Stimulated activated CD4-positive, alpha-beta T cell treated with anti-CD3 and anti-CD28 coated beads, Interleukin-2, amount 100 ng/mL, for 48 hours (primary cell): ENCODE measurements at places on chromosomes 2 and 18.

GRCh38 chr2:211437396-211437795 lies 881.0 kb downstream of the CPS1 start:
- DNase-seq, result no peak

DNA sequence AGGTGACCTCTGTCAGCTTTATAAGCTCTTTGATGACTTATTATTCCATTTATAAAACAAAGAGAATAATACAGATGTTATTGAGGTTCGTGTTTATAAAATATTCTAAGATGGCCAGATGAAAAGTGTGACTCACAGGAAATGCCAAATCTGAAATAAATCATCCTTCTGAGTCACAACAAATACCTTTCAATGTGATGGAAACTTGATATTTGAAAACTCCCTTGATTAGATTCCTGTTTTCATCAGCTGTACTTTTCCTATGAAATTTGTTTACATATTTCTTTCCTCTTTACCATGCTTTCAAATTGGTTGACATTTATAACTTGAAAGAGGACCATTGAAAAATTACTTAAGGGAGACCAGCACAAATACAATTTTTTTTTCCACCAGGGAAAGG lies 30.6 kb upstream of the PPP1R1C start:
- DNase-seq, result no peak

DNA sequence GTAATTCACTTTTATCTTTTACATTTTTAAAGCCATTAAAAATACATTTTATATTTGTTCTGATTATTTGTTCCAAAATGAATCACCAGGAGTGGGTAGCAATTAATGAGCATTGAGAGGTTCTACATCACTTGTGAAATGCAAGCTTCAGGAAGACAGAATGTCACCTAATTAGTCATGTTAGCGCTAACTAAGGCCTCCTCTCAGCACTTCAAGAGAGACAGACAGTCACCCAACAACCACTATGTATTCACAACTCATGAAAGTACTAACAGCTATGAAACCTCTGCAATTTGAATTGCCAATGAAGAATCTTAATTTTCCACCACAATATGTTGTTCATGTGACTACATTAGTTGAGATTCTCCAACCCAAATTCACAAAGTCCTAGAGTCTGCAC lies 611.0 kb downstream of the KCNJ3 start:
- no peak for DNase-seq

GRCh38 chr2:74384051-74384450 lies 3.9 kb upstream of the DCTN1 start:
- no peak for DNase-seq

DNA sequence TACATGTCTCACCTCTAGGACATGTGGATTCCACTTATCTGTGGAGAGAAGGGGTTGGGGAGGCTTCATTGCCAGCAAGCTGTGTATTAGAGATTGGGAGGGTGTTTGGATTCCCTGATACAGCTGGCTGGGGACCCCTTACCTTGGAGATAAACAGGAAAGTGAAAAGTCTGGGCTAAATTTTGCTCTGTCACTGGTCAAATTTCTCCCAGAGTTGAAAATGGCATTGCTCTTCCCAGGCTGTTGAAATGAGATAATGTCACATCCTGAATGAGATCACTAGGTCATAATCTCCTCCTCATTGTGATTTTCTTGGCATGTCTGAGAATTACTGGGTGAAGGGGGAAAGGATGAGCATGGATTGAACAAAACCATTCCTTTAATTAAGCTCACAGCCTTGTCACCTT lies 265.0 kb upstream of the PARD3B start:
- no peak for DNase-seq

DNA sequence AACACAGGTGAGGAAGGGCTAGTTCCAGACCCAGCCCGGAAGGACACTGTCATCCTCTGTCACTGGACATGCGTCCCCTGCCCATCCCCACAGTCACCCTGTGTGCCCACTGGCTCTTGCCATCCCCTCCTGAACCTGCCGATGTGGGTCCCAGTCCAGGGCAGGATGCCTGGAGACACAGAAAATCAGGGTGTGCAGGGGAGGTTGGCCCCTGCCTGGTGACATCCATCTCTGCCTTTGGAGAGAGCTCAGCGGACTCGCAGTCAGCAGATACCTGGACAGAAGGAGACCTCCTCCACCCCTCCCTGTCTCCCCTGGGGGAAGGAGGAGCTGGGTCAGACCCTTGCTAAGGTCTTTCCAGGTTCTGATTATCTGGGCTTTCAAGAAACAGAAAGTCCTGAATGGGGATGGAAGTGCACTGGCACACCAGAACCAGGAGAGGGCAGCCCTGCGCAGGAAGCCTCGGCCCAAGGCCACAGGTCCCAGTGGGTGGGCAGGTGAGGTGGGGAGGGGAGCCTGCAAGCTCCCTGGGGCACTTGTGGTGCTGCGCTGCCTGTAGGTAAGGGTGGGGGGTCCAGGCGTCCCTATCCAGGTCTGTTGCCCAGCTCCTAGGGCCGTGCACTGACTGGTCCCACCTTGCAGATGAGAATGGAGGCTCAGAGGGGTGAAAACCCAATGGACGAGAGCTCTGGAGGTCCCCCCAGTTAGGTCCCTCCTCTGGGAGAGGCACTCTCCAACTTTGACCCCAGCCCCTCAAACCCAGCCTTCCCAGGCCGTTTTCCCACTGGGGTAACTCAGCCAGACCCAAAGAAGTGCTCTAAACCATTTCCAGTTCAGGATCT lies 9.7 kb upstream of the OTOS start:
- peak; percentile 27 for DNase-seq

DNA sequence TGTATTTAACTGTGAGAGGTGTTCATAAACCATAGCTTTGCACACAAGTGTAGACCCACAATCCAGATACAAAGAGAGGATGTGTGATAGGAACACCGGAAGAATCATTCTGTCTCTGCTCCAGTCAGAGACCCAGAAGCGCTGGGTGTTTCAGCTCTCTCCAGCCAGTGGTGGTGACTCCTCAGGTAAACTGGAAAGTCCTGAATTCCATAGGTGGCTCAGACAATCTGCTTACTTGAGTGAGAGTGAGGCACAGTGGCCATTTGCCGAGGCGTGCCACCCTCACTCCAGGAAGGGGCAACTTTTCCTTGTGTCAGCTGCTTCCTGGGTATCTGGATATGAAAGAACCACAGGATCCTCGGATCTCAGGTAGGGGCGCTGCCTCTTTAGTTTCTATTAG lies 171.5 kb downstream of the KCNS3 start:
- no peak for DNase-seq

- no peak for DNase-seq
Observed at GRCh38 chr2:235170536-235171521, 219.0 kb downstream of the SH3BP4 start.

DNA sequence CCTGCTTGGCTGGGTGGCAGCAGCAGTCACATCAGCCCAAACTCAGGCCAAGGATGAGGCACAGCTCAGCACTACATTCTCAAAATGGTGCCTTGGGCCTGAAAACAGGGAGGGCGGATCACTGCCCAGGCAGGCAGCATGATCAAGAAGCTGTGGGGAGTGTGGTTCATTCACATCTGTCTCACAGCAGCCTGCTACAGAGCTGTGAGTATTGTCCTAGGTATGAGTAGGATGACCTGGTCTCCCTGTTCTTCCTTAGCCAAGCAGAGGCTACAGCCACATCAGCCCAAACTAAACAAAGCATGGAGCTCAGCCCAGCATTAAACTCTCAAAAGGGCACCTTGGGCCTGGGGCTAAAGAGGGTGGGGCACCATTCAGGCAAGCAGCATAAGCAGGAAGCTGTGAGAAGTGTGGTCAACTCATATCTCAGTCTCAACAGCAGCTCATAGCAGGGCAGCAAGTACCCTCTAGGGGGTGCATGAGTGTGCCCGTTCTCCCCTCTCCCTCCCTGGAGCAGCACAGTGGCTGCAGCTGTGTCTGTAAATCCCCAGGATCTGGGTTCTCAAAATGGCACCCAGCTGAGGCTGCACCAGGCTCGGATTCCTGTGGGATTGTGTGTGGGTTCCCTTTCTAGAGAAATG lies 139.6 kb downstream of the TRABD2A start:
- DNase-seq, result peak; percentile 30

- DNase-seq, result no peak
Observed at GRCh38 chr18:32661486-32662299, 111.1 kb downstream of the KLHL14 start.

- no peak for DNase-seq
Observed at GRCh38 chr2:162435676-162436075, 91.7 kb downstream of the GCA start.

DNA sequence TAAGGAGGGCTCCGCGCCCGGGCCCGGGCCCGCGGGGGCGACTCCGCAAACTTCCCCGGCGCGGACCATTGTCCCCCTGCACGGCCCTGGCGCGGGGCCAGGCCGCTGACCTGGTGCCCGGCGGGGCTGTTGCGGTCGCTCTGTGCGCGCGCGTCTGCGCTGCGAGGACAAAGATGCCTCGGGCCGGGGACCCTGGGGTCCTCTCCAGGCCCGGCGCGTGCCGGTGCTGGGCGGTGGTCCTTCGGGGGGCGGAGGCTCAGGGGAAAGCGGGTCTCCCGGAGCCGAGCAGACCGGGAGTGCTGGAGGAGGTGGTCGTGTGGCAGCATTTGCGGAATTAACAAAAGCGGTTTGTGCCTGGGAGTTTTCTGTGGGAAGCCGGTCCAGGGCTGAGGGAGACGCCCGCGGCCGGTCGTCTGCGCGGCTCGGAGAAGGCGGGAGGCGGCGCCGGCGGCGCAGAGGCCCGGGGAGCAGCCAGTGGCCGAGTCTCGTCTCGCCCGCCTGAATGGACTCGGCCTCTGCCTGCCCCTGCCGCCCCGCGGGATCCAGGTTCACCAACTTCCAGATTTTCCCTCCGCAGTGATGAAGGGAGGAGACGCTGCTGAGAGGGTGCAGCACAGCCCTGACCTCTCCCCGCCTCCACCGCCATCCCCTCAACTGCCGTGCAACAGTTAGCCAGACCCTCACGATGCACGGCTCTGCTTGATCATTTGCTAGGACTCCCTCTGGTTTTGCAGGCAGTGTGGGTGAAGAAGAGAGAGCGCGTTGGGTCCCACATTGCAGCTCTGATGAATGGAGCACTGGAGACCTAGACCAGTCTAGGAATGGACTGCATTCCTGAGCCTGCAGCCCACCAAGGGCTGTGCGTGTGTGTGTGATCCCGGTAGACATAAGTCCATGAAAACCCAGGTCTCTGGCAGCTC lies 705 bp downstream of the EFR3B start:
- no peak for DNase-seq

- no peak for DNase-seq
Observed at GRCh38 chr18:13893418-13893760, 21.9 kb downstream of the MC2R start.

GRCh38 chr2:25816249-25816648 lies 62.0 kb downstream of the ASXL2 start:
- DNase-seq, result no peak

- DNase-seq, result no peak
Observed at GRCh38 chr2:149223472-149224095, 106.8 kb upstream of the LYPD6 start.

- DNase-seq, result peak; percentile 13
Observed at GRCh38 chr2:173288561-173288960, 66.1 kb upstream of the CDCA7 start.

DNA sequence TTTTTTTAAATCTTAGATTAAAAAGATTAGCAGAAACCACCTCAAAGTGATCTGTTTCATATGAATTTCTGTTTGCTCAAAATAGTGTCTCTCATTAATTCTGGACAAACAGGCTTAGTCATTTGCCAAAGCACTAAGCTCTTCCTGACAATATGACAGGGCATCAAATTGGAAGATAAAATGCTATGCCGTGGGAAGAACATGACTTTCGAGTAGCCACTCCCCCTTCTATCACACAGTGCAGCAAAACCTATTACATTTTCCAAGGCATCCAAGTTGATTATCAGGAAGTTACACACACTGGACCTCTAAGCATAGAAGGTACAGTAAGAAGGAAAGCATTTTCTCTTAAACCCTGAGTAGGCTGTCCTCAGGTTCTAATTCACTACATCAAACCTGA lies 89.5 kb downstream of the STK39 start:
- DNase-seq, result no peak

GRCh38 chr2:142426064-142426463 lies 295.2 kb upstream of the LRP1B start:
- no peak for DNase-seq

- no peak for DNase-seq
Observed at GRCh38 chr2:177052471-177052870, 160.1 kb upstream of the HNRNPA3 start.

- no peak for DNase-seq
Observed at GRCh38 chr2:44932564-44933392, 8.7 kb upstream of the SIX3 start.

DNA sequence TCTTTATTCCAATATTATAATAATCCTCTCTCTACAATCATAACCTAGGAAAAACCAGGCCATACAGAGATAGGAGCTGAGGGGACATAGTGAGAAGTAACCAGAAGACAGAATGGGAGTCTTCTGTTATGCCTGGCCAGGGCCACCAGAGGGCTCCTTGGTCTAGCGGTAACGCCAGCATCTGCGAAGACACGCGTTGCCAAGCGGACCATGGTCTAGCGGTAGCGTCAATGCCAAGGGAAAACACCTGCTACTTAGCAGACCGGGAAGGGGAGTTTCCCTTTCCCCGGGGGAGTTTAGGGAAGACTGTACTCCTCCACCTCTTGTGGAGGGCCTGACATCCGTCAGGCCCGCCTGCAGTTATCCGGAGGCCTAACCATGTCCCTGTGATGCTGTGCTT lies 36.6 kb downstream of the ARL6IP6 start:
- DNase-seq, result no peak

DNA sequence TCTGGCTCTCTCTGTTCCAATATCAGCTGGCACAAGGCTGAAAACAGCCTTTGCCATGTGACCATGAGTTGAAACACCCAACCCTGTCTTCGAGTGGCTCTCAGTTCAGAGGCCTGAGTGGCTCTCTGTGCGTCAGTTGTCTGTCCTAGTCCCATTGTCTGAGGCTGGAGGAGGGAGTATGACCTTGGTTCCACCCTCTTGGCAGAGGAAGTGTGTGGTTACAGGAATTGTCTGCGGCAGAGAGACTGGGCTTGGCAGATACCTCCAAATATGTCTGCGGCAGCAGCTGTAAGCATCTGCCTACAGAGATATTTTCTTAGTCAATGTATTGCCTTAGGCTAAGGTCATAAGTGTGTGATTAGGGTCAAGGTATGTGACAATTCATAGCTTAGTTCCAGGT lies 32.6 kb downstream of the CNGA3 start:
- DNase-seq, result no peak

DNA sequence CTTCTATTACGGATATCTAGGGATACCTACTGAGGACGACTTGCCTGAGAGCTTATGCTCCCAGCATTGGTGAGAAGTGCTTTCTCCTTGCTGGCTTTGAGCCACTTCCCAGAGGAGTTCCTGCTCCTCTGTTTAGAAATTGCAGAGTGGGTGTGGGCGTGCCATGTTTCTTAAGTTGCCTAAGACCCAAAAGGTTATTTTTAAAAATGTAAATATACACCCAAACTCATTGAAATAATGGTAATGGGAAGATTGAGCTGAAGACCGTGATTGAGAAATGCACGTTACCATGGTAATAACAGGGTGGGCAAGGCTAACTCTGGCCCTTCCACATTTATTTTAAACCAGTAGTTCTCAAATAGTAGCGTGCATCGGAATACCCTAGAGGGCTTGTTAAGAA lies 17.2 kb upstream of the TMEM200C start:
- no peak for DNase-seq

DNA sequence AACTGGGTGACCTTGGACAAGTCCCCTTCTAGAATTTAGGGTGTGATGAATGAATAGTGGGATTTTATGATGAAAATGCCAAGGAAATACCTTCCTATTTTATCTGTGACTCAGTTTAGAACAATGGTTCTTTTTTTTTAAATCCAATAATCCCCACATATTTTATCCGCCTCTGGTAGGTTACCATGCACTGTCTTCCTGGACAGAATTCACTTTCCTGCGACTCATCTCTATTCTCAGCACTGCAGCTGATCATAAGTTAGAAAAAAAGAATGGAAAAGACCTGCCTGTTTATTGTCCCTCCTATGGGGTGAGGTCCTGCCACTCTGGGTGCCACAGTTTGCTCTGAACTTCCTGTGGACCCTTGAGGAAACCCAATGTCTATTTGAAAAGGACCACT lies 73.1 kb downstream of the IRS1 start:
- DNase-seq, result no peak
